ENCODE measurements at places on chromosomes 5 and 9.
A peak's percentile ranks its signal among the peaks of the same experiment; 100 is the strongest.

GRCh38 chr5:76807296-76807695 is 11.5 kb upstream of the F2RL1 start:
- DNase-seq: no peak

GRCh38 chr5:140341591-140341990 is 4.8 kb downstream of the HBEGF start:
- DNase-seq: no peak

DNA sequence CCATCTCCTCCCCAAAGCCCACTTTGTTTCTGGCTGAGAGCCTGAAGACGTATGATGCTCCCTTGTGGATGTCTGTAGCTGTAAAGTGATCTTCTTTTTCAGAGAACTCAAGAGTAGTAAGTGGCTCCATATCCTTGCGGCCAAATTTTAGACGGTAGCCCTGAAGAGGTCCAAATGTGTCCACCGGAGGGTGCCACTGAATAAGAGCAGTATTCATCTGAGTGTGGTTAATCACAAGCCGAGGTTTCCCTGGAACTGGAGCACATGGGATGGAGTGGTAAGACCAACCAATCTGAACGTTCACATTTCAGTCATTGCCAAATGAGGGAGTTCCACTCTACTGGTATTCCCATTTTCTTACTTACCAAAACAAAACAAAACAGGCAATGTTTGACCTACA is 686.5 kb upstream of the DMAC1 start:
- DNase-seq: no peak

GRCh38 chr5:37626266-37626665 is 213.6 kb downstream of the GDNF start:
- no peak for DNase-seq

DNA sequence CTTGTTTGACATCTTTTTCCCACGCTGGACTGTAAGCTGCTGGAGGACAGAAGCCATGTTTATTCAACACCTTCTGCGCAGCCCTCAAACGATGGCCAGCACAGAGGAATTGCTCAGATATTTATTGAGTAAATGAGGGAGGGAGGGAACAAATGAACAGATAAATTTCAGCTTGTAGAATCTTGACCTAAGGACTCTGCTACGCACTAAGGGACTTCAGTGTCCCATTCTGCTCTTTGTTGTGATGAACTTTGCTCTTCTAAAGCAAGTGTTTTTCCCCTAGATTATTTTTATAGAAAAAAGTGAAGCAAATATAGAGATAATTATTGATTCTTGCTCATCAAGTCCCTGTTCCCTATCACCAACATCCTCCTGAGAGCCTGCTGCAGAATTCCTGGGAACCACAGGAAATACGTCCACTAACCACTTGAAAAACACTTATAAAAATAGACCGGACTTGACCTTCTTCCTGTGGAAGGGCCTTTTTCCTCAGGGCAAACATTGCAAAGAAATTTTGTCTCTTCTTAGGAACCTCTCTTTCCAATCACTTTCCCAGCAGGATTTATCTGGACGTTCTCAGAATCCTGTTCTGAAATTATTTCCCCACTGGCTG is 54.9 kb downstream of the FGF1 start:
- DNase-seq: no peak

DNA sequence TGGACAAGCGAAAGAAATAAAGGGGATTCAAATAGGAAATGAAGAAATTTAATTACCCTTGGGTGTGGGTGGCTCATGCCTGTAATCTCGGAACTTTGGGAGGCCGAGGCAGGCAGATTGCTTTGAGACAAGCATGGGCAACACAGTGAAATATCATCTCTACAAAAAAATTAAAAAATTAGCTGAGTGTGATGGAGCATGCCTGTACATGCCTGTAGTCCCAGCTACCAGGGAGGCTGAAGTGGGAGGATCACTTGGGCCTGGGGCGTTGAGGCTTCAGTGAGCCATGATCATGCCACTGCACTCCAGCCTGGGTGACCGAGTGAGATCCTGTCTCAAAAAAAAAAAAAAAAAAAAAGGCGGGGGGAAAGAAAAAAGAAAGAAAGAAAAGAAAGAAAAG is 4.0 kb upstream of the RCL1 start:
- no peak for DNase-seq

DNA sequence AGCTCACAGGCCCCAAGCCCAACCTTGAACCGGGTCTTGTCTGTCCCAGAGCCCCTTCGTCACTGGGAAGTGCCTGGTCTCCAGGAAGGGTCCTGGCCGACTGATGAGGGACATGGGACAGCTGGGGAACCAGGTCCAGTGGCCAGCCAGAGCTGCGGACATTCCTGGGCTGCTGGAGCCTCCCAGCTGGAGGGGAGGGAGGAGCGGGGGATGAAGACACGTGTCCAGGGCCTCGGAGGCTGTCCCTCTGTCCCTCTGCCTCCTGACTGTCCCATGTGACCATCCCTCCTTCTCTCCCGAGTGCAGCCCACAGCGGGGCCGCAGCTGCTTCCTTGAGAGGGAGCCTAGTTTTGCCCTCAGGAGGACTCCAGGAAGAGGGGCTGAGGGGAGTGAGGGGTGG is 41.7 kb upstream of the UBAC1 start:
- no peak for DNase-seq

- no peak for DNase-seq
Observed at GRCh38 chr9:90024409-90024808, 419.6 kb downstream of the GADD45G start.

DNA sequence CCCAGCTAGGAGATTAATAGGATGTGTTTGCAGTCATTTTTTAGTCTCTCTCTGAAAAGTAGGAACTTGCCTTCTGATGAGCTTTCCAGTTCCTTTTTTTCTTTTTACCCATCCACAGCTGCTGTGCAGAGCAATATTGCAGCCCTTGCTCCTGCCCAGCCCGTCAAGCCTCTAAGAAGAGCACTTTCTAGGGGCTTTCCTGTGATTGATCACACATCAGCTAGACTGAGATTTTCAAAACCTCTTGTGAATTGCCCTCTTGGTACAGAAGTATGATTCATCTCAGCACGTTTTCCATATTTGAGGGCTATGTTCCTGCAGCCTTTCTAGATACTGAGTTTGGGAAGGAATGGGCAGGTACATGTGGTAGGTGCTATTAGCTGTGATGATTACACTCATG is 93.9 kb downstream of the GALNT10 start:
- no peak for DNase-seq

DNA sequence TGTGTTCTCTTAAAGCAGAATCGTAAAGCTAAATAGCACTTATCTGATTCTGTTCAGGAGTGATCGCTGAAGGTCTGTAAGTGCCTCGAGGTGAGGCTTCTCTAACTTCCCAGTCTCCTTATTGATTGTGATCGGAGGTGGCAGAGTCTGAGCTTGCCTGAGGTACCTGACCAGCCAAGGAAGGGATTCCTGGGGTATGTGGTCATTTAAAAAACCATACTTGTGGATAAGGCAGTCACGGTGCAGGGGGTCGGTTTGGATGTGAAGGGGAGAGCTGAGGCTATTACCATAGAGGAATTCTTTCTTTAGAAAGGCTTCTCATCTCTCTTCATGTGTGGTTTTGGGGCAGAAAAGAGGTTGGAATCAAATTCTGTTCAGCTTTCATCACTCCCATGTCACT is 193.7 kb downstream of the TLE4 start:
- DNase-seq: no peak

DNA sequence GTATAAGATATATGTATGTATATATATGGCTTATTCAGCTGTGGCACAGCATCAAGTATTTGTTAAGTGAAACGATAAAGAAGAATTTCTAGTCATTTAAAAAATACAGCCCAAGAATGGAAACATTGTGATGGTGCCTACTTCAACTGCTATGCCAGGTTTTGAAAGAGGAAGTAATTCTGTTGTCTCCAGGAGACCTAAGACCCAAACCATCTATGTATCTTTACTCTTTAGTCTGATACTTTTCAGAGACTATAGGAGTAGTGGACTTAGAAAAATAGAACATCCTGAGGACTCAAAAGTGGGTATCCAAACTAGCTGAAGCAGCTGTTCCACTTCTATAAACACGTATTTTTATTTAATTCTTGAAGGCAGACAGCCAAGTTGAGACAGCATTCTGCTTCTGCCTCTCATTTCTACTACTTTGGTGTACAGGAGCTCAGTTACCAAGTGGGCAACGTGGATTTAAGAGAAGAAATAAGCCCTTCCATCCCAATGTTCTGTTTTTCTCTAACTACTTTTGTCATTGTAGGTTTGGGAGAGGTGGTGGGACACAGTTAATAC is 110.7 kb downstream of the RPS23 start:
- no peak for DNase-seq

DNA sequence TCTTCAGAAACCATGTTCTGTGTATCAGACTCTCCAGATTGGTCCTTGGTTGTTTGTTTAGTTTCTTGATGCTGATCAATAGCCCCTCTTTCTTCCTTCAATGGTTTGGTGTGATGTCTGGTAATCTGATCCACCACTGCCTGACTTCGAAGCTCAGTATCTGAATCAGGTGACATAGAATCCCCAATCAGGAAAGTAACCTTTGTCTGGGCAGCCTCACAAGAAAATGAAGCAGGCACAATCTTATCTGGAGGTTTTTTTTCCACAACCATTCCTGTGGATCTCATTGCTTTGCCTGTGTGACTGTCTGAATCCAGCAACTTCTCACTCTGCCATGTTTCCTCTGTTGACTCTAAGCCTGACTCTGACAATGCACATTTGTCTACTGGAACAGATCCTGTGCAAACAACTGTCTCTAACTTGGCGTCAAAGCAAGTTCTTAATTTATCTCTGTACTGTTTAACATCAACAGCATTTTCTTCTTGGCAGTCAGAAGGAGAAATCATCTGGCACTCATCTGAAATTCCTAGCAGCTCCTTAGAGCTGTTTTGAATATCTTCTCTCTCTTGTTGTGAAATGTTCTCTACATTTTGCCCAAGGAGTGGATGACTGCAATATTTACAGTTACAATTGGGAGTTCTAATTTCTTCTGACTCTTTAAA is 37.1 kb upstream of the RAPGEF6 start:
- peak; percentile 11 for DNase-seq

GRCh38 chr5:142771666-142772065 is 1.5 kb downstream of the ARHGAP26 start:
- no peak for DNase-seq

GRCh38 chr9:1939926-1940368 is 75.2 kb upstream of the SMARCA2 start:
- no peak for DNase-seq

- DNase-seq: no peak
Observed at GRCh38 chr5:65441800-65442199, 39.9 kb downstream of the ADAMTS6 start.

DNA sequence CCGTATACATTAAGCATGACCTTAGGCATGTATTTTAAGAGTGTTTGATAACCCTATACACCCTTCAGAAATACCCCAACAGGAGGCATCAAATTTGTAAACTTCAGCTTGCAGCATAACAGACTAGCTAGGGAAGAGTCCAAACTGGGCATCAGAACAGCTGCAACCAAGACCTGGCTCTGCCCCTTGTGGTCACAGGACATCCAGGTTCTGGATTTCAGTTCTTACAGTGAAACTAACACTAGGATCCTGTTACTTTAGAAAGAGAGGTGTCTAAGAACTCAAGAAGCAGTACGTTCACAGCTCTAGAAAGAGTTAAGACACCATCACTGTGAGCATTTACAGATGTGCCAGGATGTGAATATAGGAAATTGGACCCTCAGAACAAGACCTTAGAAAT is 229.8 kb downstream of the BNC2 start:
- DNase-seq: no peak

DNA sequence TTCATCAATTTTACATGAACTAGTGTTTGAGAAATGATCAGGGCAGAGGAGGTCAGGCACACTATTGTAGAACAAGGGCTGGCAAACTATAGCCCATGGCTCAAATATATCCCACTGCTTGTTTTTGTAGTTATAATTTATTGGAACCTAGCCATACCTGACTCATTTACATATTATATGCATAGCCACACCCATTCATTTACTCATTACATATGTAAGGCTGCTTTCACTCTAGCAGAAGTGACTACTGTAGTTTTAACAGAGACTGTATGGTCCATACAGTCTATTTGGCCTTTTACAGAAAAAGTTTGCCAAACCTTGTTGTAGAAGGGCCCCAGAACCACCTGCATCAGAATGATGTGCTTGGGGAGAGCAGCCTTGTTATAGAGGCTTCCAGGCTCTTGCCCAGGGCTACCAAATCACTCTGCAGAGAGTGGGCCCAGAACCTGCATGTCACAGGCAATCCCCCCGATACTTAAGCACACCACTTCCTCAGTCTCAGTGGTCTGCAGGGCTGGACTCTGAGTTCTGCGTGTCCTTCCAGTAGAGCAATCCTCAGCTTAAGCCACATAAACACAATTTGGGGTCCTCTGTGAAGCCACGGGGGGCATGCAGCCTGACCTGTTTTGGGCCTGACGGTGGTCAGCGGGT is 6.7 kb downstream of the ANKS6 start:
- DNase-seq: no peak

GRCh38 chr5:4704951-4705350 is 435.2 kb upstream of the ADAMTS16 start:
- no peak for DNase-seq

DNA sequence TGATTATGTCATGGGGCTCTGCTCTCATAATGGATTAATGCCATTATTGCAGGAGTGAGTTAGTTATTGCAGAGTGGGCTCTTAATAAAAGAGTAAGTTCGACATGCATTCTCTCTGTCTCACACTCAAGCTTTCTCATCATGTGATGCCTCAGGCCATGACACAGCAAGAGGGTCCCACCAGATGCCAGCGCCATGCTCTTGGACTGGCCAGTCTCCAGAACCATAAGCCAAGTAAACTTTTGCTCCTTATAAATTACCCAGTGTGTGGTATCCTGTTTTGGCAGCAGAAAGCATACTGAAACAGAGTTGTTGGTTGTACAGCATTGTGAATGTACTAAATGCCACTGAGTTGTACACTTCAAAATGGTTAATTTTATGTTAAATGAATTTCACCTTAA is 138.1 kb downstream of the MYO10 start:
- no peak for DNase-seq

GRCh38 chr9:79233542-79233941 is 338.2 kb upstream of the TLE4 start:
- no peak for DNase-seq

GRCh38 chr9:9214066-9214465 is 1398.7 kb downstream of the PTPRD start:
- DNase-seq: no peak

GRCh38 chr5:43274435-43275114 is 38.6 kb downstream of the HMGCS1 start:
- DNase-seq: no peak

- no peak for DNase-seq
Observed at GRCh38 chr9:109277451-109277850, 43.4 kb downstream of the EPB41L4B start.

- DNase-seq: no peak
Observed at GRCh38 chr9:133681658-133682306, 45.6 kb downstream of the DBH start.

DNA sequence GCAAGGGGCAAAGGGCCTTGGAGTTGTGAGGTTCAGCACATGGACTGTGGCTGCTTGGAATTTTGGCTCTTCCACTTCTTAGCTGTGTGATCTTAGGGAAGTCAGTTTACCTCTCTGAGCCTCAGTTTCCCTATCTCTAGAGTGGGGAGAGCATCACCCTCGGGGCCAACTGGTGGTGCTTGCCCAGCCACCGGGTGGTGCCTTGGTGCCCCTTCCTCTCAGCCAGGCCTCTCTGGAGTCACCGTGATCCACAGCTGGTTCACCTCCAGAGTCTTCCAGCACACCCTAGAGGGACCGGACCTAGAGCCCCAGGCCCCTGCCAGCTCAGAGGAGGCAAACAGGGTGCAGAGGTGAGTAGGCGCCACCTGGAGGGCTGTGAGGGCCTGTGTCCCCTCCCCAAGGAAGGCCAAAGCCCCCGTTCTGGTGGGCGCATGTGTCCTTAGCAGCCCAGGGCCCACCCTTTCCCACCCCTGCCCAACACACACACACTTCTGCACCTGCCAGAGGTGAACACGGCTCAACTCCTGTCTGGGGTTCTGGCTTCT is 7.7 kb downstream of the ADGRD2 start:
- DNase-seq: no peak

GRCh38 chr9:137728444-137729311 is 109.9 kb downstream of the EHMT1 start:
- DNase-seq: no peak
